ENCODE measurements at places on chromosomes 4 and X. TPM values are rescaled to one million over a fixed set of nuclear protein-coding genes. Genes with fewer than 3 reads are reported as not detected.

DNA sequence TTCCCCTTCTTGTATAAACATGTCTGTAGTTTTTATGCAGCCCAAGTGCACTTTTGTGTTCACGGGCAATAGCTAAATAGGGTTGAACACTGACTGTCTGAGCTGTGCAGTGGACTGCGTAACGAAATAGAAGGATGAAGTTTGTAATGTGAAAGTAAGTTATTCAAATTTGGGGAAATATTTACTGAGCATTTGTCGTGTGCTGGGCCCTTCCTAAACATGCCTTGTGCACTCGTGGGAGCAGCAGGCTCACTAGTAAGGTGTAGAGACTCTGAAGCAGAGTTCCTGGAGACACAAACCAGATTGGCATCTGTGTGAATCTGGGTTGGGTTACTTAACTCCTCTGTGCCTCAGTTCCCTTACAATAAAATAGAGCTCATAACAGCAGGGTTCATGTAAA lies 51.7 kb upstream of the C1QTNF7 start:
- no peak overlapping the region for H3K4me3 ChIP-seq
- H3K4me1 ChIP-seq: peaks cover 25% of the 10 kb centered on the region

- H3K27ac ChIP-seq: no peak overlapping the region
- no peaks in the 10 kb centered on the region for H3K27me3 ChIP-seq
- H3K4me1 ChIP-seq: no peaks in the 10 kb centered on the region
- DNase-seq: no peak
- no peak overlapping the region for H3K4me3 ChIP-seq
Measured at GRCh38 chrX:24846550-24847150, 152.9 kb downstream of the POLA1 start.

Gene EREG
- total RNA-seq: not detected

- H3K4me3 ChIP-seq: no peak overlapping the region
- H3K4me1 ChIP-seq: no peaks in the 10 kb centered on the region
- no peaks in the 10 kb centered on the region for H3K36me3 ChIP-seq
- no peak for DNase-seq
Measured at GRCh38 chrX:63809173-63809572, 24.2 kb upstream of the ARHGEF9 start.

Gene LRBA
- total RNA-seq: 13.5 TPM

- H3K27me3 ChIP-seq: no peaks in the 10 kb centered on the region
- H3K4me3 ChIP-seq: no peak overlapping the region
- H3K4me1 ChIP-seq: no peaks in the 10 kb centered on the region
- H3K27ac ChIP-seq: no peak overlapping the region
- DNase-seq: no peak
Measured at GRCh38 chr4:2576290-2576689, 39.8 kb downstream of the FAM193A start.

DNA sequence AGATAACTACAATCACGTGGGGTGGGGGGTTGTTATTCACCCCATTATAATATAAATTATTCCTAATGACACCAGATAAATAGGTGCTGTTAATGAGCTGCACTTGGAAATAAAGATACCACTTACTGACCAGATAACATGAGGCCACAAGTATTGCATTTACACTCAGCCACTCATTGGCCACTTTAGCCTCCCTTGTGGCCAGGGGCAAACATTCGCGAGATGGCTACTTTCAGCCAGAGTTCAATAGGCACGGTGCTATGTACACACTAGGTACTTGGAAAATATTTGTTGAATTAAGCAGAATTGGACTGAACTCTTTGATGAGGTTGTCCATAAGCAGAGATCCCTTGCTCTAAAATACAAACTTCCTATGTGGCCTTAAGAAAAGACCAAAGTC lies 713.7 kb upstream of the TENM3 start:
- no peaks in the 10 kb centered on the region for H3K36me3 ChIP-seq
- no peak overlapping the region for H3K27ac ChIP-seq
- no peak overlapping the region for H3K4me3 ChIP-seq
- no peak for DNase-seq
- H3K4me1 ChIP-seq: no peaks in the 10 kb centered on the region

Gene NEUROG2
- total RNA-seq: 0.03 TPM

DNA sequence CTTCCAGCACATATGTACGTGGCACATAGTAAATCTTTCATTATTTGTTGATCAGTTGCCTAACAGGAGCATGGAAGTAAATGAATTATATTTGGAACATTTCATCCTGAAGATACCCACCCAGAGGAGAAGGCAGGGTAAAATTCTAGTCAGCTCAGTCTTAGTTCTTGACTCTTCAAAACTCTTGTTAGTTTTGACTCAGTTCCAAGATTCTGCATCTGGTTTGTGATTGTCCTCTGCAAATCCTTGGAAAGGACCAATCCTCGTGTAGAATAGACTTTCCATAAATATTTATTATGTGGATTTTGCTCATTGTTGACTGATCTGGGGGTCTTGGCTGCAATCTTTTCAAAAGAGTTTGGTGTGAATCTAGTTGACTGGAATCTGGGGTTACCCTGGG lies 257.5 kb upstream of the FAT1 start:
- peaks cover 30% of the 10 kb centered on the region for H3K4me1 ChIP-seq
- peak; percentile 65 for DNase-seq
- H3K27me3 ChIP-seq: no peaks in the 10 kb centered on the region
- no peak overlapping the region for H3K4me3 ChIP-seq
- peak overlapping the region; percentile 80 for H3K27ac ChIP-seq
- H3K36me3 ChIP-seq: no peaks in the 10 kb centered on the region

Gene GLOD5
- total RNA-seq: not detected

Gene REELD1
- total RNA-seq: 0.05 TPM

Gene CENPI
- 40.7 TPM for total RNA-seq

- DNase-seq: no peak
- H3K36me3 ChIP-seq: no peaks in the 10 kb centered on the region
- no peak overlapping the region for H3K4me3 ChIP-seq
- no peak overlapping the region for H3K27ac ChIP-seq
- H3K4me1 ChIP-seq: no peaks in the 10 kb centered on the region
Measured at GRCh38 chr4:79290376-79290775, 35.5 kb downstream of the NAA11 start.

Gene ERCC6L
- 14.4 TPM for total RNA-seq

Gene PCYT1B
- not detected for total RNA-seq

DNA sequence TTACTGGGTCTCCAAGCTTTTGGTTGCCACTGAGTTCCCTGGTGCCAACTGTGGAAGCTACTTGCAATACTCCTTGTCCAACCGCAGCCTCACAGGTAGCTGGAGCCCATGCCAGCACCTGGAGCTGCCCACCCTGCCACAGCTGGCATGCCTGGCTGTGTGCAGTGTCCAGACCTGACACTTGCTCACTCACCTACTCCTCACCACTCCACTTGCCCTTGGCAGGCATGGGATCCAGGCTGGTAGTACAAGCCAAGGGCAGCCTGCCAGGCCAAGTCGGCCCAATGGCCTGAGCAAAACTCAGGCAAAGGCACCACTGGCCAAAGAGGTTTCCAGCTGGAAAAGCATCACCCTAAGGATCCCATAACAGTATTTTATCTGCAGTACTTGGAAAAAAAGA lies 246.3 kb downstream of the PDGFC start:
- no peaks in the 10 kb centered on the region for H3K36me3 ChIP-seq
- H3K4me1 ChIP-seq: no peaks in the 10 kb centered on the region
- no peaks in the 10 kb centered on the region for H3K27me3 ChIP-seq
- DNase-seq: no peak
- H3K4me3 ChIP-seq: no peak overlapping the region

DNA sequence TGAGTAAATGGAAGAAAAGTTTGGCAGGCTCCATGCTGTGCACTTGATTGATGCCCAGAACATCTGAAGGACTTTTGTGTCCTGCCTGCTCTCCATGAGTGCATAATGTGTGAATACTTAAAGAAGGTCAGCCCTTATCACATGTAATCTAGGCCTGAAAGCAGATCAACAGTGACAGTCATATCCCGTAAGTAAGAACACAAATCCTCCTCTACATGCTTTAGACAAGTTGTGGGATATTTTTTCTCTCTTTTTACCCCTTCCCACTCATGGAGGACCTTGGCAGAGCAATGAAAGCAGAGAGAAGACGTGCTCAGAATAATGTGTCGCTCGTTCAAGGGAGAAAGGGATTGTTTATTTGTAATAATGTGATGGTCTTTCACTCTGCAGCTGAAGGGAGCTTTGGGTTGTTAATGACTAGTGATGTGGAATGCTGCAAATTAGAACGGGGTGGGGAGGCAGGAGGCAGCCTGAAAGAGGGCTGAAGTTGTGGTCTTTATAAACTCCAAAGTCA lies 286.6 kb downstream of the BMPR1B start:
- H3K36me3 ChIP-seq: no peaks in the 10 kb centered on the region
- no peak overlapping the region for H3K27ac ChIP-seq
- no peaks in the 10 kb centered on the region for H3K27me3 ChIP-seq
- DNase-seq: no peak
- H3K4me1 ChIP-seq: 0 out of 2 replicates have a peak, but pooled peaks cover 4% of the 10 kb centered on the region

GRCh38 chr4:41160012-41160789 lies 54.1 kb downstream of the APBB2 start:
- no peaks in the 10 kb centered on the region for H3K36me3 ChIP-seq
- H3K27me3 ChIP-seq: no peaks in the 10 kb centered on the region
- peaks cover 37% of the 10 kb centered on the region for H3K4me1 ChIP-seq
- DNase-seq: peak; percentile 44

GRCh38 chrX:5916945-5917344 lies 311.7 kb downstream of the NLGN4X start:
- DNase-seq: no peak
- no peaks in the 10 kb centered on the region for H3K27me3 ChIP-seq
- no peak overlapping the region for H3K27ac ChIP-seq
- H3K4me3 ChIP-seq: no peak overlapping the region
- no peaks in the 10 kb centered on the region for H3K4me1 ChIP-seq

GRCh38 chr4:143389579-143390195 lies 53.0 kb downstream of the GAB1 start:
- no peak overlapping the region for H3K4me3 ChIP-seq
- H3K27ac ChIP-seq: no peak overlapping the region
- no peak for DNase-seq
- no peaks in the 10 kb centered on the region for H3K36me3 ChIP-seq

Gene TBX22
- total RNA-seq: not detected

Gene LPAR4
- 2.4 TPM for total RNA-seq

DNA sequence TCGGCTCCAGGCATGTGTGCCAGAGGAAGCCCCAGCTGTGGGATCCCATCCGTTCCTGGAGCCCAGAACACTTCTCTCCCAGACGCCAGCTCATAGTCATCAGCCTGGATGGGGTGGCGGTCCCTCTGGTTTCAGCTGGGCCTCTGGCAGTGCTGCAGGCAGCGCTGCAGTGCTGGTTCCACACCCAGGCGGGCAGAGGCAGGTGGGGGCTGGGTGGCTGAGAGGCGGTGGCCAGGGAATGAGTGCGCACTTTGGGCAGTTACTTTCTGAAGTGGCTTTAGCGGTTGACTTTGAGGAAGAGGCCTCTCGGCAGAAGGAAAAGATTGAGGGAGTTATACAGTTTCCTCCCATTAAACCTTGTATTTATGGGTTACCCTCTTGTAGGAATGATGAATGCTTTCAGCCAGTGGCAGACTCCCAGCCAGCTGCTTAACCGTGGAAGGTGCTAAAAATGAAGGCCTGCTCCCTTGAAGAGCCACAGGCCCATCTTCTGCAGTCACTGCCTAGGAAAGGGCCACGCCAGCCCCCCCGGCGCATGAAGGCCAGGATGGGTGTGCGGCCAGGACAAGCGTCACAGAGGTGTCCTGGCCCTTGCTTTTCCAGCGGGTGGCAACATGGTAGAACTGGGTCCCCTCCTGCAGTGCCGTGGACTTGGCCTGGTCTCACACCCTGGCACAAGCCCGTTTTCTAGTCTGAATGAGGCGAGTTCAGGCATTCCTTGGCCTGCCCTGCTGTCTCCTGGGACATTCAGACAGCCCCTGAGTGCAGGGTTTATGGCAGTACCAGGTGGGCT lies 9.9 kb downstream of the TADA2B start:
- H3K27me3 ChIP-seq: no peaks in the 10 kb centered on the region
- no peak for DNase-seq
- H3K27ac ChIP-seq: no peak overlapping the region
- H3K4me1 ChIP-seq: no peaks in the 10 kb centered on the region

Measured in SJSA1 (cell line).